Caki2 (cell line): ENCODE measurements at places on chromosomes 1 and 21.

- no peak for DNase-seq
Observed at GRCh38 chr1:214101246-214101645, 113.5 kb downstream of the PROX1 start.

- DNase-seq: no peak
Observed at GRCh38 chr1:1432274-1432950, 3.1 kb upstream of the VWA1 start.

DNA sequence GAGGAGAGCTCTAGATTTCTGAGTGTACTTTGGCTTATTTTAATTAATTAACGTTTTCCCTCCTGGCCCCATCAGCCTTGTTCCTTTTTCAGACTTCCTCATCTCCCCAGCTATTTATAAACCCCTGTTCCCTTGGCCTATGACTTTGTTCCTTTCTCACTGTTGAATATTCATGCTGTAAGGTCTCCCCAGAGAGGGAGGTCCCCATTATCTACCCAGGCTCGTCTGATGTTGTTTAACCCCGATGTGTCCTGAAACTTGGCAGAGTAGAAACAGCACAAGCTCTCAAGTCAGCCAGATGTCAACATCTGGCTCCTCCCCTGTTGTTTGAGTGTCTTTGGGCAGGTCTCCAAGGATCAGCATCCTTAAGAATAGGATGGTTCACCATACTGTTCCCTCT, 153.6 kb downstream of the HIVEP3 start:
- no peak for DNase-seq

- no peak for DNase-seq
Observed at GRCh38 chr1:184980726-184981125, 6.4 kb upstream of the NIBAN1 start.

- DNase-seq: no peak
Observed at GRCh38 chr21:31387560-31388186, 43.6 kb upstream of the TIAM1 start.

DNA sequence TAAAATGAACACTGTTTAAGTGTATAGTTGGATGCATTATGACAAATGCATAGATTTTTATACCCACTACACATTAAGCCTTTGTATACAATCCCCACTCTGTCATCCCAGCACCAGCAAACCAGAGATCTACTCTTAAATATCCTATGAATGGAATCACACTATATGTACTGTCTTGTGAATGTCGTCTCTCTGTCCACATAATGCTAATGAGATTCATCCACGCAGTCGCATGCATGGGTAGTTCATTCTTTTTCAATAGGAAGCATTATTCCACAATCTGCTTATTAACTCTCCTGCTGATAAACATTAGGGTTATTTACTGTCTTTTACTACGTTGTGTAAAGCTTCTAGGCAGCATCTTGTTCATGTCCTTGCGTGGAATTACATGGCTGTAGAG, 892.3 kb downstream of the LTN1 start:
- DNase-seq: no peak

GRCh38 chr1:169890761-169891538, 2.7 kb downstream of the SCYL3 start:
- peak; percentile 92 for DNase-seq

DNA sequence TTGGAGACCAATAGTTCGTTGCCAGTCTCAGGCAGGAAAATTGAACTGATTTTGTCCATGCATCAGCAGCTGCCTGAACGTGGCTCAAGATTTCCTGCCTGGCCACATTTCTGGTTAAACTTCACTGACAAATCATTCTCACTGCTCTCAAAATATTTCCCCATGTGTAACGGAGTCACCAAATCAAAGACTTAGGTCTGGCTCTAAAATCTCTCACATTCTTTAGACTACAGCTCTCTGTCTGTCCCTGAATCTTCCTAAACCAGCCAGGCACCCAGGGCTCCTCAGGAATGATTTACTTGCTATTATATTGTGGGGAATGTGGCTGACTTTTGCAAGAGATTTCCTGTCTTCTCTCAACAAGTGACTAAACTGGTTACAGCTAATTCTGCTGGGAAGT, 49.2 kb upstream of the GJA8 start:
- DNase-seq: no peak

DNA sequence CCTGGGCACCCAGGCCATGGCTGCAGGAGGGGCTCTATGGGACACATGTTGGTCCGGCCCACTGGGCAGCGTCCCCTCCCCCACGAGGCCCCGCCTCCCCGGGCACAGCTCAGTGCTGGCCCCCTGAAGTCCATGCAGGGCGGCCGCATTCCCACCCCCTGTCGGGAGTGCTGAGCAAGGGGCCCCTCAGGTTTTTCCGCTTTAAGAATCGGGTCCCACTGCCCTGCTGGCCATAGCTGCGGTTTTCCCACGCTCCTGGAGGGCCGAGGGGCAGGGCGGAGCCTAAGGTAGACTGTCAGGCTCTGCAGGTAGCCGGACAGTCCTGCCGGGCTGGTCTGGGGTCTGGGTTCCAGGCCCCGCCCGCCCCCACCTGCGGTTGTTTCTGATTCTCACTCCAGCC, 43.5 kb upstream of the CCDC27 start:
- DNase-seq: no peak
